Left renal cortex interstitium (tissue), 4 donors: ENCODE measurements at places on chromosomes 12 and 14. TPM values are rescaled to one million over a fixed set of nuclear protein-coding genes. Genes with fewer than 3 reads are reported as not detected.

The PFKM gene
- 110 TPM for polyA plus RNA-seq

DNA sequence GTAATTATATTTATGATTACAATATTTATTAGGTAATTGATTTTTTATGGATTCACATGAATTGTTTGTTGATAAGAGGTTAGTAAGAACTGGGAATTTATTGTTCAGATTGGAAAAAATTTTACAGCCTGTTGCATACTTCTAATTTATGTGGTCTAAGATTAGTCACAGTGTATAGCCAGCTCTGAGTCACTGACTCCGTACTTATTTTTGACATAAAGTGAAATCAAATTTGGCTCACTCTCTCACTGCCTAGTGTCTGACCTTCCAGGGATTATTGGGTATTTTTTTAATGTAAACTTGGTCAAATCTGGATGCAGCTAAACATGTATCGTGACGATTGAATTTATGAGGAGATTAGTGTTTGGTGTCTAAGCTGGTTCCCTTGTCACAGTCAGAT is 109.3 kb downstream of the PTPRQ start:
- DNase-seq, result no peak

- DNase-seq, result no peak
Observed at GRCh38 chr12:100138048-100138802, 4.4 kb downstream of the BLTP3B start.

The LRRC9 gene
- polyA plus RNA-seq, result 2.7 TPM
